Esophagus muscularis mucosa (tissue), 4 donors: ENCODE measurements at places on chromosomes 5 and 9. TPM values are rescaled to one million over a fixed set of nuclear protein-coding genes. Genes with fewer than 3 reads are reported as not detected.
A peak's percentile ranks its signal among the peaks of the same experiment; 100 is the strongest.

DNA sequence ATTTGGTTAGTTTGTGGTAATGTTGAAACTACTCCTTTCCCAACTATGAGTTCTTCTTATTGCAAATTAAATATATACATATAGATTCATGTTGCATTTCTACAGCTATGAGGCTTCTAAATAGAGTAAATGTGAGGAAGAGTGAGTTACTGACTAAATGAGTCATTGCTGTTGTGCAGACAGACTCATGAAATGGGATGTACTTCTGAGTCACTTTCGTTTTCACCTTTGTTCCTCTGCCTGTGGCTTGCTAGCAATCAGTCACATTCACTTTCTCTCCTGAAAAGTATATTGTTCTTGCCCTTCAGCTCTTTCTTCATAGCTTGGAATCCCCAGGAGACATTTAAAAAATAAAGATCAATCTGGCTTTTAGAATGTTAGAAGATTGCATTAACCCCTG is 295.5 kb upstream of the SMC2 start:
- no peak for DNase-seq

GRCh38 chr9:129341987-129342348 is 163.9 kb upstream of the IER5L start:
- no peak for DNase-seq

GBGT1 gene
- 18.7 TPM for total RNA-seq

ZNF189 gene
- total RNA-seq: 18.6 TPM

GRCh38 chr5:83554686-83555085 is 83.1 kb downstream of the VCAN start:
- DNase-seq: no peak

DNA sequence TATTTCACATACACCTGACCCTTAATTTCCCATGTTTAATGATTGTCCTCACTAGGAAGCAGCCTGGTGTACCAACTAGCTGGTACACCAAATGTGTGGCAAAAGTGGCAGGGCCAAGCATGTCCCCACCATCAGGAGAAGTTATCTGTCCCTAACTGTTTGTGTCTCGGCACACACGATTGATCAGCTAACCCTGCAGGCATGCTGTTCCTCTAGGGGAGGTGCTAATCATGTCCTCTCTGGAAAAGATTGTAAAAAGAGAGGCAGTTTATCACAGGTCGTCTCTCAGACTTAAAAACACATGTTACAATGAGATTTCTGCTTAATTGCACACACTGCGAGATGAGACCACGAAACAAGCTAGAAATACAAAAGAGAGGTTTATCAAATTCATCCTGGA is 342.7 kb downstream of the DIRAS2 start:
- DNase-seq: no peak

MYOZ3 gene
- not detected for total RNA-seq

HRH2 gene
- 10.9 TPM for total RNA-seq

DNA sequence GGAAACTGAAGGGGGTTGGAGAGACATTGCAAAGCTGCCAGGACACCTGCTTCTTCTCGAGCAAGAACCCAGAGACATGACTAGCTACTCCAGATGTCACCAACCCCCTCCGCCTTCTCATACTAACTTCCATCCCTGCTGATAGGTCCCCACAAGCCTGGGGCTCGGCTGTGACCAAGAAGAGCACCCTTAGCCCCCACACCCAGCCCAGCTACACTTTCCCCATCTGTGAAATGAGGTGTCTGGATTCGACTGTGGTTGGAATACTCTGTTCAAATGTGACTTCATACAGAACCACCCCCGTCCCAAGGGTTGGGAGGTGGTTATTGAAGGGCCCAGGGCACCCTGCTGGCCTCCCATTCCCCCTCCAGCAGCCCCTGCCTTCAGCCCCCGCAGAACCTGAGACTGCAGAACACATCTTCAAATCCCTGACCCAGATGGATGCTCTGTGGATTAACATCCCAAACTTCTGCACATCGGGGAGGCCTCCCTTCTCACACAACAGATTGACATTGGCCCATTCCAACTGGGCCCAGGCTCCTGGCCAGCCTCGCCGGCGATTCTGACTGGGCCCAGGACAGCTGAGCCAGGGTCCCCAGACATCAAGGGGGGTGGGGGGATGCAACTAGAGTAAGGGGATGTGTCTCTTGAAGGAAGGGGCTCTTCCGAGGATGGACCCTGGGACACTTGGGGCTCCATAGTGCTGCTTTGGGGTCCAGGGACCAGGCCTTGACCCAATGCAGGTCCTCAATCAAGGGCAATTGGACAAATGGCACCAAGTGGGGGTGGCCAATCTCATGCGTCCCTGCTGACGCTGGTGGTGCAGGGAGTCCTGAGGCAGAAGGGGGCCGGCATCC is 21.7 kb upstream of the FIBCD1 start:
- DNase-seq: no peak

- no peak for DNase-seq
Measured at GRCh38 chr9:7935681-7936080, 136.1 kb upstream of the DMAC1 start.

GRCh38 chr9:89865357-89865756 is 260.5 kb downstream of the GADD45G start:
- DNase-seq: no peak

SLC45A2 gene
- total RNA-seq: not detected

DNA sequence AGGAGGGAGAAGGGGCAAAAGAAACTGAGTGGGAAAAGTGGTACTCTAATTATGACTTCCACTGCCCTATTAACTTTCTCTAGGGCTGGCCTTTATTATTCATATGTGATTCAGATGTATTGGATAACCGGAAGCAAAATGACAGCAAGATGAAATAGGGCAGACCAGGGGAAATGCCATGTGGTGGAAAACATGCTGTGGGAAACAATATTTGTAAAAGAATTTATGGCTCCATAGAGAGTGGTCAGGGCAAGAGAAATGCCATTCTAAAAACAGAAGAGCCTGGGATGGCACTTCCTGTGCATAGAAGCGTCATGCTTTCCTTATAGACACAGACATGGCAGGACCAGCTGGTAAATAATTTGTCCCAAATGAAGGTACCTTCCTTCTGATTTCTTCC is 67.7 kb downstream of the MEGF10 start:
- no peak for DNase-seq

GRCh38 chr5:83494666-83495065 is 23.1 kb downstream of the VCAN start:
- no peak for DNase-seq

CDH9 gene
- not detected for total RNA-seq

- DNase-seq: peak; percentile 14
Measured at GRCh38 chr5:180797256-180798192, 5.1 kb downstream of the MGAT1 start.

FAM78A gene
- total RNA-seq: 4.0 TPM

F2RL1 gene
- total RNA-seq: 1.3 TPM

MYMK gene
- not detected for total RNA-seq

- DNase-seq: no peak
Measured at GRCh38 chr9:106019039-106019680, 324.8 kb downstream of the TMEM38B start.

GRCh38 chr9:82148901-82149461 is 160.4 kb downstream of the SPATA31D1 start:
- DNase-seq: no peak

GRCh38 chr9:69204326-69204725 is 30.2 kb downstream of the TJP2 start:
- DNase-seq: no peak

GRCh38 chr5:153523831-153524230 is 33.4 kb downstream of the GRIA1 start:
- DNase-seq: peak; percentile 90

- DNase-seq: peak; percentile 34
Measured at GRCh38 chr9:68721666-68722330, 16.8 kb downstream of the PIP5K1B start.

DNA sequence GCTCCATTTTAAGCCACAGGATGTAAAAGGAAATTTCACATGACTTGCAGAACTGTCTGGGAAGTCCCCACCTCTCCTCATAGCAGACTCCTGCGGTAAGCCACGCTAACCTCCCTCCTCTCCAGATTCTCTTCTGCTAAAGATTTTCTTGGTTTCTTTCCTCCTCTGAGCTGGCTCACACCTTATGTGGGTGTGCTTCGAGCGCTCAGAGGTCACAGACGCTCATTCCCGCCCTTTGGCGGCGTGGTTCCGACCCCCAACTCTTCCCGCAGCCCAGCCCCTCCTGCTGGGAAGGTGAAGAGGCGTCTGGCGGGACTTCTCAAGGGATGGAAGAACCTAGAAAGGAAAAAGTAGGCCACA is 32.9 kb upstream of the CDK20 start:
- DNase-seq: no peak

THBS4 gene
- 31.6 TPM for total RNA-seq

GRCh38 chr5:141495453-141495811 is 6.6 kb downstream of the PCDHGC5 start:
- no peak for DNase-seq

GRIN1 gene
- total RNA-seq: 0.50 TPM

DNA sequence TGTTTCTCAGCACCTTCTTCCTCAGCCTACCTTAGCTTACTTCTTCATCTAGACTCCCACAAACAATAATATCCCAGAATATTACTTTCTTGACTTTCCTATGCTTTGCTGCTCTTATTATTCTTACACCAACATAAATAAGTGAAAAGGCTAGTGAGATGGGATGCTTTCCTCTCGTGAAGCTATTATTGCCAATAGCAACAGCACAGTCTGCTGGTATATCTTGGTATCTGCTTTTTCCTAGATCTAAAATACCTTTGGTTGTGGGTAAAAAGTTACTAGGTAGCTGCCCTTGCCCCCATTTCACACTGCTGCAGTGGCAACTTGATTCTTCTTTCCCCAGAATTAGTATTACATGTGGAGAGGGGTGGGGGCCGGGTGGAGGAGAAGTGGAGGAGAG is 26.1 kb upstream of the GLIPR2 start:
- DNase-seq: no peak

DNA sequence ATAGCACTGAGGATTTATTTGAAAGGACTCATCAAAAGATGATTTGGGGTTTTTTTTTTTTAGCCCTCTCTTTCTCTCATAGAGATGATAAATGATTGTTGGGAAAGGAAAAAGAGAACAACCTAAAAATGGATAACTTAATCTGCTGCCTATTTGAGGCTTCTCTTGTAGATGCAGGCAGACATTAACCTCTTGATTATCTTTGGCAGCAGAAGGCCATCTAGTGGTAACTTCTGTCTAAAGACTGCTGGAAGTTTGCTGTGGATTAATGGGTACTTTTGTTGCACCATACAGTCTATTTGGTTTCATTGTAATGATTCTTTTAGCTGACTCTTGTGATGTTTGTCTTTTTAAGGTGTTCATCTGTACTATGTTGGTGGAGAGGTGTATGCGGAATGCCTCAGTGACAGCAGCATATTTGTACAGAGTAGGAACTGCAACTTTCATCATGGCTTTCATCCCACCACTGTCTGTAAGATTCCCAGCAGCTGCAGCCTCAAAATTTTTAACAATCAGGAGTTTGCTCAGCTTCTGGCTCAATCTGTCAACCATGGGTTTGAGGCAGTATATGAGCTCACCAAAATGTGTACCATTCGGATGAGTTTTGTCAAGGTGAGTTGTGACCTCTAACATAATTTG is 18.8 kb downstream of the SMIM32 start:
- DNase-seq: no peak

DNA sequence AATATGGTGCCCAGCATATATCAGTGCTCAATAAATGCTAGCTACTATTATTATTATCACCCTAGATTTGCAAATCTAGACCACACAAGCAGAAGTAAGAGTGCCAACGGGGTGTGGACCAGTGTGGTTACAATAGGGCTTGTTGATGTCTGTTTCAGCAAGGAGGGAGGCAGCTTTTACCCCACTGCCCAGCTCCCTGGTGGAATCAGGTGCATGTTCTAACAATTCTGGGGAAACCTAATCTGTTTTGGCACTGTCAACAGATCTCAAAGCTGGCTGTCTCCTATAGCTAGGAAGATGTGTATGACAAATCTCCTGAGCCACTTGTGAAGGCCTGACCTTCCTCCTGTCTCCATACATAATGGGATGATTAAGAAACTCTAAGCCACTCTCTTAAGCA is 5.7 kb downstream of the TGFBI start:
- no peak for DNase-seq

GRCh38 chr9:117335837-117336433 is 78.9 kb downstream of the ASTN2 start:
- no peak for DNase-seq

SLC1A1 gene
- total RNA-seq: 2.1 TPM

SPINK13 gene
- total RNA-seq: not detected

BTNL8 gene
- 0.58 TPM for total RNA-seq

- no peak for DNase-seq
Measured at GRCh38 chr9:8430945-8431344, 631.4 kb upstream of the DMAC1 start.

GRCh38 chr5:135158982-135159381 is 125.0 kb upstream of the PITX1 start:
- DNase-seq: no peak

DNA sequence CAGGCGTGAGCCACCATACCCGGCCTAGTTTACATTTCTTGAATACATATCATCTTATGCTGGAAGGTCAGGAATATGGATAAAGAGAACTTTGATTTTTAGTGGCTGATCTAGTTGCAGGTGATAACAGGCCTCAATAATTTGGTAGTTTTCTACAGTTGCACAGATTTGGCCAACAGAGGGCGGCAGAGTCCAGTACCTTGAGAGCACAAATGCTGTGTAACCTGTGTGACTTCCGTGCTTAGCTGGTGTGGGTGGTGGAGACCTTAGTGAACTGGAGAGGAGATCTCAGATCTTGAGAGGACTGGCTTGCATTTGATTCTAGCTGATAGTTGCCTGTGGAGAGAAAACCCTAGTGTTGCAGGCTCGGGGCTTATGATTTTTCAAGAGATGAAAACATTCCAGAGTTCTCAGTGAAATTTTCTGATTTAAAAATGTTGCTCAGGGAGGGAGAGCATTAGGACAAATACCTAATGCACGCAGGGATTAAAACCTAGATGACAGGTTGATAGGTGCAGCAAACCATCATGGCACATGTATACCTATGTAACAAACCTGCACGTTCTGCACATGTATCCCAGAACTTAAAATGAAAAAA is 17.4 kb upstream of the GPR151 start:
- DNase-seq: no peak

DNA sequence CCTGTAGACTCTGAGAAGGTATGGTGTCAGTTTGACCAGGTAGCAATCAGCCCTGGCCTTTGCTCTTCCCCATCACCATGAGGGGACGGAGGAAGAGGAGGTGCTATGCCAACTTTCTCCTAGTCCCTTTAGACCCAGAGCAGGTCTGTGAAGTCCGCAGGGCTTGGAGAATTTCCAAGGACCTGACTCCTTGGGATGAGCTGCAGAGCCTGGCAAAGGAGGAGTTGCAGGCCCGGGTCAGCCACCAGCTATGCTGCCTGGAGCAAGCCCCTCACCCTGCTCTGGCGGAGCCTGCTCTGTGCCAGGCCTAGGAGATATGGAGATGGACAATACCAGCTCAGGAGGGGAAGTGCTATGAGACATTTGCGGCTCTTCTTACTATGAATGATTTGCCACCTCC is 188.3 kb downstream of the CDK5RAP2 start:
- DNase-seq: no peak

- no peak for DNase-seq
Measured at GRCh38 chr5:32833127-32833526, 122.0 kb downstream of the NPR3 start.

GRCh38 chr5:106699198-106699597 is 971.5 kb downstream of the EFNA5 start:
- no peak for DNase-seq

NMUR2 gene
- total RNA-seq: not detected

TIMD4 gene
- total RNA-seq: not detected

PSMB7 gene
- 118 TPM for total RNA-seq

- no peak for DNase-seq
Measured at GRCh38 chr5:160660132-160660531, 191.9 kb downstream of the ATP10B start.
